ENCODE measurements at places on chromosomes 13 and 19. TPM values are rescaled to one million over a fixed set of nuclear protein-coding genes. Genes with fewer than 3 reads are reported as not detected.

Gene ZNF154
- not detected for total RNA-seq

GRCh38 chr19:8174706-8175105 lies 25.3 kb upstream of the FBN3 start:
- no peak for DNase-seq

DNA sequence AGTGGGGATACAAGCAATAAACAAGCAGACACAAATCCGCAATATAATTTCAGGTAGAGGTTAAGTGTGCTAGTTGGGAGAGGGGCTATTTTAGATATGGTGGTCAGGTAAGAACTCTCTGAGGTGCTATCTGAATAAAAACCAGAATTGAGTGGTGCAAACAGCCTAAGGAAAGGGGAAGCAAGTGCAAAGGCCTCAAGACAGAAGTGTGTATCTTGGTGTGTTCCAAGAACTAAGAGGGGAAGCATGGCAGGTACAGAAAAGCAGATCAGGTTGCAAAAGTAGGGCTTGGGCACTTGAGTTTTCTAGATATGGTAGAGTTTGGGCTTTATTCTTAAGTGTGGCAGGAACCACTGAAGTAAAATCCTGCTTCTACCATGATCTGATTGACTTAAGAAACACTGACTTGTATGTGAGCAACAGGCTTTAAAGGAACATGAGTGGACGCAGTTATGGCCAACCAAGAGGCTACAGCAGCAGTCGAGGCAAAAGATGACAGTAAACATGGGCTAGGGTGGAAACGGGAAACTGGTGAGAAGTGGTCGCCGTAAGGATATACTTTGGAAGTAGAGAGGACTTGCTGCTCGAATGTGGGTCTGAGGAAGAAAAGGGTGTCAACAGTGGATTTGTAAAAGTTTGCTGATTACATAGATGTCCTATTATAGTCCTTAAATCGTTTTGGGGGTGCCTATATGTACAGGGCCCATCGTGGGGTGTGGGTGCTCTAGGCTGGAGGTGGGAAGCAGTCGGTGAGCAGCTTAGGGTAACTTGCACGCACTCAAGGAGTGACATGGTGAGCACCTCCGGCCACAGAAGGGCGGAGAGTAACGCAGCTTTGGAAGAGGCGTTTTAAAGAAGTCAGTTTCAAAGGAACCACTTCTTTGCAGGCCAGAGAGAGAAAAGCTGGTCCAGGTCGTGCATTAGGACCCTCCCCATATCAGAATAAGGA lies 677 bp downstream of the TGDS start:
- DNase-seq: no peak

DNA sequence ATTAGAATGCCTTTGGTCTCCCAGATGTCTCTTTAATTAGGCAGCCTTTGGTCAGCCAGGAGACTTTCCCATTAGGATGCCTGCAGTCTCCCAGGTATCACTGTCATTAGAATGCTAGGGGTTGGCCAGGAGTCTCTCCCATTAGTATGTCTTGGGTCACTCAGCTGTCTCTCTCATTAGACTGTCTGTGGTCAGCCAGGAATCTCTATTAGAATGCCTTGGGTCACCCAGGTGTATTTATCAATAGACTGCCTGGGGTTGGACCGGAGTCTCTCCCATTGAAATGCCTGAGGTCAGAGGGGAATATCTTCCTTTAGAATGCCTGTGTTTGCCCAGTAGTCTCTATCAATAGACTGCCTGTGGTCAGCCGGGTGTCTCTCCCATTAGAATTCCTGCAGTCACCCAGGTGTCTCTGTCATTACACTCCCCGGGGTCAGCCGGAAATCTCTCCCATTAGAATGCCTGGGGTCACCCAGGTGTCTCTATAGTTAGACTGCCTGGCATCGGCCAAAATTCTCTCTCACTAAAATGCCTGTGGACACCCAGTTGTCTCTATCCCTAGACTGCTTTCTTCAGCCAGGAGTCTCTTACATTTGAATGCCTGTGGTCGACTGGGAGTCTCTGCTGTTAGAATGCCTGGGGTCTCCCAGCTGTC lies 1460.3 kb downstream of the UQCRFS1 start:
- DNase-seq: no peak

GRCh38 chr19:28882818-28883217 lies 330.1 kb downstream of the UQCRFS1 start:
- DNase-seq: no peak

- DNase-seq: no peak
Observed at GRCh38 chr19:38201731-38202130, 22.3 kb downstream of the DPF1 start.

DNA sequence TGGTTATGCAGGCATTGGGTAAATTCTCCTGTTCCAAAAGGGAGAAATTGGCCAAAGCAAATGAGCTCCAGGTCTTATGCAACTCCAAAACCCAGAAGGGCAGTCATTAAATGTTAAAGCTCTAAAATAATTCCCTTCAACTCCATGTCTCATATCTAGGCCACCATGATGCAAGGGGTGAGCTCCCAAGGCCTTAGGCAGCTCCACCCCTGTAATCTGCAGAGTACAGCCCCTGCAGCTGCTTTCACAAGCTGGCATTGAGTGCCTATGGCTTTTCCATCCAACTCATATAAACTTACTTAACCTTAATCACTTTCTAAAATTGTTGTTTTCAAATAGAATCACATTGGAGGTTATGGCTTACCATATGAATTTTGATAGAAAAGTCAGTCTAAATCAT lies 44.7 kb upstream of the ZNF429 start:
- DNase-seq: no peak

Gene TBC1D17
- 9.5 TPM for total RNA-seq

Measured in NCI-H460 (cell line).